ENCODE measurements at places on chromosomes 11 and 22.

- H3K27ac ChIP-seq: peak within 1 kb of the TSS; percentile 72
- peaks cover 4% of the 10 kb centered on the region for H3K27me3 ChIP-seq
- H3K4me1 ChIP-seq: peaks cover 48% of the 10 kb centered on the region
- DNase-seq: no peak
- H3K36me3 ChIP-seq: no peaks in the 10 kb centered on the region
These were observed at the start of gene KMT5B for GRCh38 chr11:68213135-68213515. Gene KMT5B (minus strand): TSS chr11:68213296. CDS start chr11:68190076, 23,220 bp downstream.

GRCh38 chr11:11308249-11308648 is 44.8 kb downstream of the CSNK2A3 start:
- H3K36me3 ChIP-seq: no peaks in the 10 kb centered on the region
- no peaks in the 10 kb centered on the region for H3K4me1 ChIP-seq
- H3K27ac ChIP-seq: no peak overlapping the region
- H3K27me3 ChIP-seq: no peaks in the 10 kb centered on the region

GRCh38 chr11:20493340-20493739 is 105.8 kb downstream of the PRMT3 start:
- H3K27me3 ChIP-seq: no peaks in the 10 kb centered on the region
- H3K36me3 ChIP-seq: peaks cover 5% of the 10 kb centered on the region
- no peak for DNase-seq
- no peak overlapping the region for H3K27ac ChIP-seq

GRCh38 chr11:95991101-95991500 is 67.2 kb upstream of the MTMR2 start:
- H3K4me1 ChIP-seq: no peaks in the 10 kb centered on the region
- no peak for DNase-seq
- H3K4me3 ChIP-seq: no peak overlapping the region
- no peaks in the 10 kb centered on the region for H3K27me3 ChIP-seq

GRCh38 chr22:35212009-35212408 is 45.3 kb upstream of the HMGXB4 start:
- H3K4me3 ChIP-seq: no peak overlapping the region
- no peaks in the 10 kb centered on the region for H3K27me3 ChIP-seq
- H3K36me3 ChIP-seq: no peaks in the 10 kb centered on the region
- no peak for DNase-seq

- no peaks in the 10 kb centered on the region for H3K27me3 ChIP-seq
- peak overlapping the region; percentile 61 for H3K4me3 ChIP-seq
- H3K4me1 ChIP-seq: peaks cover 24% of the 10 kb centered on the region
These were observed 1.3 kb downstream of the PARVG start for GRCh38 chr22:44181912-44182587.

- H3K27ac ChIP-seq: no peak overlapping the region
- H3K4me1 ChIP-seq: no peaks in the 10 kb centered on the region
- no peak for DNase-seq
- H3K36me3 ChIP-seq: no peaks in the 10 kb centered on the region
- H3K27me3 ChIP-seq: no peaks in the 10 kb centered on the region
- H3K4me3 ChIP-seq: no peak overlapping the region
These were observed 137.8 kb downstream of the CEP164 start for GRCh38 chr11:117465236-117465997.

GRCh38 chr22:33838644-33839043 is 81.6 kb downstream of the LARGE1 start:
- H3K4me3 ChIP-seq: no peak overlapping the region
- H3K27me3 ChIP-seq: no peaks in the 10 kb centered on the region
- no peak for DNase-seq
- H3K36me3 ChIP-seq: no peaks in the 10 kb centered on the region
- no peak overlapping the region for H3K27ac ChIP-seq

GRCh38 chr22:29037340-29037932 is 24.2 kb downstream of the C22orf31 start:
- no peaks in the 10 kb centered on the region for H3K36me3 ChIP-seq
- no peak for DNase-seq
- peaks cover 5% of the 10 kb centered on the region for H3K27me3 ChIP-seq
- no peaks in the 10 kb centered on the region for H3K4me1 ChIP-seq
- no peak overlapping the region for H3K4me3 ChIP-seq
- no peak overlapping the region for H3K27ac ChIP-seq

GRCh38 chr11:2932850-2933251 is 3.6 kb upstream of the PHLDA2 start:
- no peak for DNase-seq
- no peak overlapping the region for H3K4me3 ChIP-seq
- H3K27me3 ChIP-seq: peaks cover 6% of the 10 kb centered on the region
- peaks cover 22% of the 10 kb centered on the region for H3K4me1 ChIP-seq
- H3K27ac ChIP-seq: no peak overlapping the region

GRCh38 chr11:46655631-46656030 is 38.3 kb downstream of the ATG13 start:
- no peaks in the 10 kb centered on the region for H3K27me3 ChIP-seq
- H3K4me1 ChIP-seq: no peaks in the 10 kb centered on the region
- H3K4me3 ChIP-seq: no peak overlapping the region
- DNase-seq: no peak
- H3K36me3 ChIP-seq: peaks cover 59% of the 10 kb centered on the region

DNA sequence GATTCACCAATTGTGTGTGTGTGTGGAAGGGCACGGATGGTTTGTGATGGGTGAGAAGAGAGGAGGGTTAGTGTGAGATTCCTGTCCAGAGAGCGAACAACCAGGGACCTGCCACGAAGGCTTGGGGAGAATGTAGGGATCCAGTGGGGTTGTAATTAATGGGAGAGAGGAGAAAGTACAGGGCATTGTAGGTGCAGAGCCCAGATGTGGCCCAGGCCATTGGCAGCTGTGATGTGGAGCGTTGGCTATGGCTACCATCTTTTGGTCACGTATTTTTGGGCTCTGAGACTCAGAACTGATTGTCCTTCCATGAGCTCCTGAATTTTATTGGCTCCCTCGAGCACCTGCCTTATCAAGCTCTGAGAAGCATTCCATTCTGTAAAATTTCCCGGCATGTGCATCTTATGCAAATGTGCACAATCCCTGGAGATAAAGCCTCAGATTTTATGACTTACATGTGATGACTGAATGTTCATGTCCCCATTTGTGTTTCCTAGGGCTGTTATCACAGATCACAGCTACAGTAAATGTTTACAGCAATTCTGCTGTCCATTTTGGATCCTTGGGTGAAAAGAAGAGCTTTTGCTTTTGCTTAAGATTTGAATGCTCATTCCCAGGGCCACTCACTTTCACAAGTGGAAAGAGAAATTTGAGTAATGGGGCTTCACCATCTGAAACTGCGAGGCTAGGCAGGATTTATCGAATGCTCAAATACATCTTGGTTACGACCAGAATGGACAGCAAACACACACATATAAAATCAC is 33.1 kb downstream of the SLC5A1 start:
- H3K4me3 ChIP-seq: no peak overlapping the region
- DNase-seq: no peak
- H3K27me3 ChIP-seq: no peaks in the 10 kb centered on the region
- H3K36me3 ChIP-seq: no peaks in the 10 kb centered on the region
- H3K27ac ChIP-seq: no peak overlapping the region

GRCh38 chr11:132185726-132186592 is 815.5 kb downstream of the NTM start:
- H3K27ac ChIP-seq: no peak overlapping the region
- no peak for DNase-seq
- H3K36me3 ChIP-seq: no peaks in the 10 kb centered on the region
- H3K27me3 ChIP-seq: no peaks in the 10 kb centered on the region
- H3K4me3 ChIP-seq: no peak overlapping the region

GRCh38 chr11:68932933-68933577 is 29.4 kb downstream of the IGHMBP2 start:
- H3K4me3 ChIP-seq: no peak overlapping the region
- H3K36me3 ChIP-seq: peaks cover 30% of the 10 kb centered on the region
- H3K27ac ChIP-seq: no peak overlapping the region

DNA sequence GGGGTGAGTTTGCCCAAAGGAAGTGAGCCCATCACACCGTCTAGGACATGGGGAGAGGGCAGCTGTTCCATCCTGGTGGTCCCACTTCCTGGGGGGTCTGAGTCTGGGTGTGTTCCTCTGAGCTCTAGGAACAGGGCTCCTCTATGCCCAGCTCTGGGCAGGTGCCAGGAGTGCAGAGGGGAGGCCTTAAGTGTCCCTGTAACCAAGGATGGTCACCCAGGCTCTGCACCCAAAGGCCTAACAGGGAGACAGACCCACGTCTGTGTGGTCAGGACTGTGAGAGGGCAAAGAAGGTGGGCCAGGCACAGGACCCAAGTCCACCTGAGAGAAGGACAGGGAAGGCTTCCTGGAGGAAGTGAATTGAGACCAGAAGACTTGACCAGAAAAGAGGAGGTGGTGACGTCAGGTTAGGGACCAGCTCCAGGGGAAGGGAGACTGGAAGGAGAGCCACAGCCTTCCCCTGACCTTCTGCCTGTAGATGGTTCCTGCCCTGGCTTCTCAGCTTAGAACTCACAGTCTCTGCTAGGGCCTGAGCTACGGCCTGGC is 11.3 kb upstream of the TCF20 start:
- H3K4me3 ChIP-seq: no peak overlapping the region
- peaks cover 35% of the 10 kb centered on the region for H3K4me1 ChIP-seq
- peaks cover 4% of the 10 kb centered on the region for H3K27me3 ChIP-seq
- H3K27ac ChIP-seq: no peak overlapping the region

- no peaks in the 10 kb centered on the region for H3K27me3 ChIP-seq
- H3K27ac ChIP-seq: no peak overlapping the region
- H3K36me3 ChIP-seq: no peaks in the 10 kb centered on the region
These were observed 61.3 kb upstream of the DBX1 start for GRCh38 chr11:20221566-20221965.

- H3K4me3 ChIP-seq: no peak overlapping the region
- H3K27ac ChIP-seq: no peak overlapping the region
- no peaks in the 10 kb centered on the region for H3K27me3 ChIP-seq
- no peak for DNase-seq
- H3K4me1 ChIP-seq: no peaks in the 10 kb centered on the region
These were observed 32.7 kb upstream of the SHANK2 start for GRCh38 chr11:71285111-71285510.

DNA sequence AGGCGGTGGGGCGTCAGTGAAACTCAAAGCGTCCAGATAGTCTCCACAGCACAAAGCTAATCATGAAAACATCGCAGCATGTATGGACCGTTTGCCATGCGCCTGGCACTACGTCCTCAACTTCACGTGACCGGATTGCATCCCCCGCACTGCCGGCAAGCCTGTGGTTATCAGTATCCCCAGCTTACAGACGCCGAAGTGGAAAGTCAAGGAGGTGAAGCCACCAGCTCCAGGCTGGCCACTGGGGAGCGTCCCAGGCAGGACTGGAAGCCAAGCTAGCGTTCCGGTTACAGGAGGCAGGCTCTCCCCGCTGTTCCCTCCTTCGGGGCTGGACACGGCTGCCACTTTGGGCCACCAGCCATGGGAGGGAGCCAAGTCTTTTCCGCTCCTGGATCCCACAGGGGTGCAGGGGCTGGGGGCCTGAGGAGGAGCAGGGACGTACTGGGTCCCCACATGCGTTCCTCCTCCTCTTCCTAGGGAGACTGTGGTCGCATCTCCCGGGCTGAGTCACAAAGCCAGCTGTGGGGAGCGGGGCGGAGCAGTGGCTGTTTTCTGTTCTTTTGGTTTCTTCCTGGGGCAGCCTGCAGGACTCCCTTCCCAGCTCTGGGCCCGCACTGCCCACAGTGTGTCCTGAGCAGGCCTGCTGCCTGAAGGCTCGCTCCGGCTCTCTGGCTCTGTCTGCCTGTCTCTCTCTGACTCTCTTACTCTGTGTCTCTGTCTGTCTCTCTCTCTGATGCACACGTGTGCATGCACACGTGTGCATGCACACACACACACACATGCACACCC is 4.3 kb upstream of the OSBPL5 start:
- H3K4me3 ChIP-seq: peak overlapping the region; percentile 47
- H3K27me3 ChIP-seq: peaks cover 7% of the 10 kb centered on the region
- no peak for DNase-seq
- no peaks in the 10 kb centered on the region for H3K36me3 ChIP-seq

DNA sequence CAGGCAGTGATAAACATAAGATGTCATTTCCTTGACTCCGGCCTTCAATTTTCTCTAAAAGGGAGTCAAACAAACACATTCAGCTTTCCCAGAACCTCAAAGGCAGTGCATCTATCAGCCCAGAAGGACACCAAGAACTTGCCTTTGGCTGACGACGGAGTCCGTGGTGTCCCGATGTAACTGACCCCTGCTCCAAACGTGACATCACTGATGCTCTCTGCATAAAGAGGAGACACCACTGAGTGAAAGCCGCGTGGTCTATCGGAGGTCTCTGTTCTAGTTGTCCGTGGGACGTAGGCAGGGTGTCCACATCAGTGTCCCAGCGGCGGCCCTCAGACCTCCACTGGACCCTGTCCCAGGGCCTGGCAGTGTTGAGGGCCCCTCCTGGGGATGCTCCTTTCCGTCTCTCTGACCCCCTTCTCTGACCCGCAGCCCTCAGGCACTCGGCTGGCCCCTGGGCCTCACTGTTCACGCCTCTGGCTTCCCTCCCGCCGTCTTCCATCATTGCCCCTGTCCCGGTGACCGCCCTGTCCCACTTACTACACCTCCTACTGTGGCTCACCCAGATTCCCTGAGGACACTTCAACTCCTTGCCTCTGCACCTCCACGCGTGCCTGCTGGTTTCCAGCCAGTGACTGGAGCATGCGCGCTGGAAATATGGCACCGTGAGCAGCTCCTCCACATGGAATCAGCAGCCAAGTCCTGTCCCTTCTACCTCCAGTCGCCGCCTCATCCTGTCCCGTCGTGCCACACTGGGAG is 70.4 kb downstream of the NCAPD3 start:
- no peak for DNase-seq
- H3K27me3 ChIP-seq: no peaks in the 10 kb centered on the region
- H3K27ac ChIP-seq: no peak overlapping the region
- peaks cover 29% of the 10 kb centered on the region for H3K36me3 ChIP-seq

GRCh38 chr22:43152357-43153071 is 1.2 kb downstream of the TSPO start:
- peak; percentile 70 for DNase-seq
- no peaks in the 10 kb centered on the region for H3K27me3 ChIP-seq
- H3K4me1 ChIP-seq: peaks cover 12% of the 10 kb centered on the region
- peak overlapping the region; percentile 64 for H3K27ac ChIP-seq
- peak overlapping the region; percentile 88 for H3K4me3 ChIP-seq

All from CD8-positive, alpha-beta memory T cell (primary cell).